ENCODE measurements at places on chromosomes 11 and 22. TPM values are rescaled to one million over a fixed set of nuclear protein-coding genes. Genes with fewer than 3 reads are reported as not detected.

- H3K4me1 ChIP-seq, result no peaks in the 10 kb centered on the region
- no peak overlapping the region for H3K4me3 ChIP-seq
- no peaks in the 10 kb centered on the region for H3K36me3 ChIP-seq
- no peak for DNase-seq
These were observed 611.7 kb upstream of the CNTN5 start for GRCh38 chr11:98409069-98409468.

DNA sequence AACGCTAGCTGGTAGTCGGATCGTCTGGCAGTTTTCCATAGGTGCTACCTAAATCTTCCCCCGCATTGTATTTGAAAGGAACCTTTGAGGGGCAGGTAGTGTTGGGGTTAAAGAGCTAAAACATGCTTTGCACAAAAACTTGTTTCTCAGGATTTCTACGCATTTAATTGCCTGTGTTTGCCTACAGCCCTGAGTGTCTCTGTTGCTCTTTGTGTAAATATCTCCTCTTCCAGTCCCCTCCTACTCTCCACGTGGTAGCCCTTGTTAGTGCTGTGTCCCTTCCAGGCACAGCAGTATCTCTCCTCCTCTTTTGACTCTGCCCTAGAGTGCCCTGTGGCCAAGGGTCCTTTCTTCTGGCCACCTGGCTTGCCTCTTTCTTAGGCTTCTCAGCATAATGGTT lies 81.7 kb downstream of the BARX2 start:
- no peak overlapping the region for H3K27ac ChIP-seq
- H3K27me3 ChIP-seq, result peaks cover 4% of the 10 kb centered on the region
- DNase-seq, result no peak
- no peaks in the 10 kb centered on the region for H3K4me1 ChIP-seq
- H3K4me3 ChIP-seq, result no peak overlapping the region

GRCh38 chr11:69461272-69461962 lies 20.0 kb upstream of the LINC01488 start:
- DNase-seq, result no peak
- H3K4me3 ChIP-seq, result no peak overlapping the region
- no peaks in the 10 kb centered on the region for H3K4me1 ChIP-seq
- no peak overlapping the region for H3K27ac ChIP-seq
- H3K36me3 ChIP-seq, result peaks cover 1% of the 10 kb centered on the region

LINC01488 gene
- total RNA-seq, result not detected

Data from activated CD8-positive, alpha-beta memory T cell treated with anti-CD3 and anti-CD28 coated beads, Interleukin-2, amount 10 ng/mL, durations not matched to agents 7 days and 5 days (primary cell).